ENCODE measurements at places on chromosomes 7 and 10. TPM values are rescaled to one million over a fixed set of nuclear protein-coding genes. Genes with fewer than 3 reads are reported as not detected.

The INMT gene
- total RNA-seq = 1.3 TPM

The GSTO2 gene
- total RNA-seq = 19.0 TPM

The NRG3 gene
- total RNA-seq = 3.5 TPM

The PRSS37 gene
- not detected for total RNA-seq

The OIT3 gene
- not detected for total RNA-seq

DNA sequence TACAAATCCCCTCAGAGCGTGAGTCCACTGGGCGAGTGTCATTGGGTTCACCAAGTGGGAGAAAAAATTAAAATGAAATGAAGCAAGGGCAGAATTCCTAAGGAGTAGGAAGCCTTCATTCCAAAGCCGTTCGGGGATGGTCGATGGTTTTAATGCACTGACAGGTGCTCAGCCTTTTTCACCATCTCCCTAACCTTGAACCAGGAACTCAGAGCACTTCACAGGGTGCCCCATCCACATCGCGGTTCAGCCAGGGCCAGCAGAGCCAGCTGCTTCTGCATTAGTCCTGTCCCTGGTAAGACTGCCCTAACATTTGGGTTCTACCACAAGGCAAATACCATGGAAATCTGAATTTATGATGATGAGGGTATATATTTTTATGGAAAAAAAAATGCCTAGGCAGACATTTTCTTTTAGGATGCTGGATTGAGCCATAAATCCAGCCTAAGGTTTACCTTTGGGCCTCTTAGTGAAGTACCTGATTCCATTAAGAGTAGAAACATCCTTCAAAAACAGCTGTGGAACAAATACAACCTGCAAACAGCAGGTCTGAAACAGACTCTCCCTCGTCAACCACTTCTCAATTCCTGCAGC is 203.5 kb upstream of the RNF32 start:
- H3K4me3 ChIP-seq = no peak overlapping the region
- no peak for DNase-seq
